NCI-H1092 (cell line): ENCODE measurements at places on chromosomes 2 and 18.

- DNase-seq = no peak
Observed at GRCh38 chr2:21812766-21813165, 689.0 kb downstream of the TDRD15 start.

DNA sequence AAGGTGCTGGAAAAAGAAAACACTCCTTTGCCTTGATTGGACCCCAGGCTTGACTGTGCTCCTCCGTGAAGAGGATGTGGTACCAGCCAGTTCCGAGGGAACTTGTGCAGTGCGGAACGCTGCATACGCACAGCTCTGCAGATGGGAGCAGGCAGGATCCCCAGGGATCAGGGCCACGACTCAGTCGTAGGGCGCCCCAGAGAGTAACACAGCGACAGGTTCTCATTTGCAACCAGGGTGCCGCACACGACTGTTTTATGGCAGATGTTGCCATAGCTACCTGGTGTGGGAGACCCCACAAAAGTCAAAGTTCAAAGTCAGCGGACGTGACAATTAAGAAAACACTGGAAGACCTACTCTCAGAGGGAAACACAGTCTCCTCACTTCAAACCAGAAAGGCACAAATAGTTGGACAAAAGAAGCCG, 779 bp downstream of the MALL start:
- DNase-seq = no peak

DNA sequence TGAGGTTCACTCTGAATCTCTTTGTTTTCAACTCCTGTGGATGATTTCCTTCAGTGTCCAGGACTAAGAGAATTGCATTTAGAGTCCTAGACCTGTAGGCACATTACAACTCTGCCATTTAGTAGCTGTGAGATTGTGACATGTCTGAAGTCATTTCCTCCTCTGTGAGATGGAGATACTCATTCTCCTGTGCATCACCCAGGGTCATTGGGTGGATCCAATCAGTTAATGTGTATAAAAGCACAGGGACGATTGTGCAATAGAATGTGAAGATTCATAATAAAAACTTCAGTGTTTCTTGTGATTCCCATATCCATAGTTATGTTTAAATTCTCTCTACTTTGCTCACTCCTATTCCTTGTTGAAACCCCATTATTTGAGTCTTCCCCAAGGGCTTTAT, 113.6 kb downstream of the DIS3L2 start:
- DNase-seq = no peak

GRCh38 chr18:48902023-48902855, 48.5 kb downstream of the SMAD7 start:
- peak; percentile 95 for DNase-seq

GRCh38 chr2:143176606-143177005, 47.4 kb downstream of the ARHGAP15 start:
- DNase-seq = no peak

- DNase-seq = no peak
Observed at GRCh38 chr2:200352636-200353035, 46.1 kb downstream of the SPATS2L start.

DNA sequence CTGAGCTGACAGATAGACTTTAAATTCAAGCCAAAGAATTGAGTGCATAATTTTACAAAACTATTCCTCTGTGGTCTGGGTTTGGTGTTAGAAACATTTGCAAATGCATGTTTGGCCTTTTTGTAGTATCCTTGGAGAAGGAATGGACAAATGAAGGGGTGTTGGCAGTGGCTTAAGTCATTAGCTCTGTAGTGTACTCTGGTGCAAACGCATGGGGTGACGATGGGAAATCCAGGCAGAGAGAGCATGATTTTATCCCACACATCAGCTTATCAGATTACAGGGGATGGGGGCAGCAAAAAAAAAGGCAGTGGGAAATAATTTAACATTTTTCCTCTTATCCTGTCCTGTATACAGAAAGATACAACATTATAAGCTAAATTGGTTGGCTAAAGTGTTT, 320.6 kb downstream of the ZNF516 start:
- DNase-seq = no peak

DNA sequence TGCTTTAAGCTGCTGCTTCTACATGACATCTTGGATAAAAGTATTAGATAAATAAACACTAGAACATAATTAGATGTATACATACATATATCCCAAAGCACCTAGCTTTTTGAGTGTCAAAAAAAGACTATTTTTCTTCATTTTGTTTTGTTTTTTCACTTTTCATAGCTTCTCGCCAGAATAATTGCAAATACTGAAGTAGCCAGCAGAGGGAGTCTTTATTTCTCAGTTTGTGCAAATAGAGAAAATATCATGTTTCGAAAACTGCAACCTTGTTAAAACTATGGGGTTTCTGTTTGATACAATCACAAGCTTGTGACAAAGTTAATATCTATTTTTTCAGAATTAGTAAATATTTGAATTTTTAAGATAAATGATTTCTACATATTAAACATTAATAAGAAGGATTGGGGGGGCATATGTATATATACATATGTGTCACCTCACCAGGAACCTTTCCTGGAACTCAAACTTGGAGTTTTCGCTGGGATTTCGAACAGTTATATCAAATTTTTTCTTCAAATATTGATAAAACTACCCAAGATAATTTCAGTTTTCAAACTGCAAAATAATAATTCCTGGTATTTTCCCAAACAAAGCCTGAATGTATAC, 61.0 kb downstream of the GRB14 start:
- DNase-seq = peak; percentile 9

DNA sequence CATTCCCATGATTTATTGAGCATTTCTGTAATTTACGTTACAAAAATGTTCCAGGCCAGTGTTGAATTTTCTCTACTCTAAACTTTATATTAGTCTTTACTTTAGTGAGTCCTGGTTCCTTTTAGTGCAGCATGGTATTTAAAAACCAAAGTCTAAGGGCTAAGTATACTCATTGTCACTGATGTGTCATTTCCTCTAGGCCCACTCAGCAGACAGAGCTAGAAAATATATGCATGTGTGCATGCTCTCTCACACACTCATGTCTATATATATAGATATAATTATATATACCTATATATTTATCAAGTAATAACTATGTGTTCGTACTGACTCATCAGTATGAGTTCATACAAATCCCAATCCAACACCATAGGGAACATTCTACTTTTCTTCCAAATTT, 132.5 kb upstream of the SLC8A1 start:
- DNase-seq = no peak

DNA sequence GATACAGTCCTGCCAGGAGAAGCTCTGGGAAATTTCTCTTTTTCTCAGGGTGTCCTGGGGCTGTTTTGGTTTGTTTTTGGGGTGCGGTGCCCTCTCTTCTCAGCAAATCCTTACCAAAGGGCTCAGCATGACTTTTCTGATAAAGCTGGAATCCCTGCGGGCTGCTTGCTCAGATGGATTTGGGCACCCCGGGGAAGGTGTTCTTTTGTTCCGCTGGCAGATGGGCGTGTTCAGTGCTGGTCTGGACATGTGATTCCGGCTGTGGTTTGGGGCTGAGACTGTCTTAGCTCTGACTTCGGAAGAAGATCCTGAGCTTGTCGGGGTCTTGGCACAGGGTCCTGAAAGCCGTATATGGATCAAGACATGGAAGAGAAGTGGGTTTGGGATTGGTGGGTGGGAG, 134.2 kb upstream of the SPRED2 start:
- DNase-seq = no peak

DNA sequence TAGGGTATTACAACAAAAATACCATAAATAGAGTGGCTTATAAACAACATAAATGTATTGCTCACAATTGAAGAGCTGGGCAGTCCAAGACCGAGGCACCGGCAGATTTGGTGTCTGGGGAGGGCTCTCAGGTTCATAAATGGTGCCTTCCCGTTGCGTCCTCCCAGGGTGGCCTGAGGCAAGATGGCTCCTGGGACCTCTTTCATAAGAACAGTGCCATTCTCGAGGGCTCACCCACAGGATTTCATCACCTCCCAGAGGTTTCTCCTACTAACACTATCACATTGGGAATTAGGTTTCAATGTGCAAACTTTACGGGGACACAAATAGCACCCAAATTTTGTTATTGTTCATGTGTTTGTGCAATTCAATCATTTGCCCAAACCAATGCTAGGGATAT, 793.5 kb upstream of the HS6ST1 start:
- DNase-seq = no peak

- DNase-seq = peak; percentile 12
Observed at GRCh38 chr2:39593439-39594393, 72.0 kb upstream of the TMEM178A start.

DNA sequence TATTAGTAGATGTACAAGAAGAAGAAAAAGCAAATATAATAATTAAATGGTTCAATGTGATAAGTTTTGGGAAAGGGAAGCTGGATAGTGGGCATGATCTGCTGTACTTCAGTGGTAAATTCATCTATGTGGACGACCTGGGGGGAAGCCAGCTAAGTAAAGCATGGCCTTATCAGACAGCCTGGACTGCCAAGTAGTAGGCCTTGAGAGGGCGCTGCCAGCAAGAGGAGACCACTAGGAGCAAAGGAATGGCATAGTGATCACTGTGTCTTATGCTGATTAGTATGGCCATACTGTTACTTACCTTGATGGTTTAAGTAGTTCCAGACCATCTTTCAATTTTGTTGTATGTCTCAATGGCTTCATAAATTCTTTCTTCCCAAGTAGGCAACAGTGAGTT, 287.6 kb downstream of the SETBP1 start:
- DNase-seq = no peak

DNA sequence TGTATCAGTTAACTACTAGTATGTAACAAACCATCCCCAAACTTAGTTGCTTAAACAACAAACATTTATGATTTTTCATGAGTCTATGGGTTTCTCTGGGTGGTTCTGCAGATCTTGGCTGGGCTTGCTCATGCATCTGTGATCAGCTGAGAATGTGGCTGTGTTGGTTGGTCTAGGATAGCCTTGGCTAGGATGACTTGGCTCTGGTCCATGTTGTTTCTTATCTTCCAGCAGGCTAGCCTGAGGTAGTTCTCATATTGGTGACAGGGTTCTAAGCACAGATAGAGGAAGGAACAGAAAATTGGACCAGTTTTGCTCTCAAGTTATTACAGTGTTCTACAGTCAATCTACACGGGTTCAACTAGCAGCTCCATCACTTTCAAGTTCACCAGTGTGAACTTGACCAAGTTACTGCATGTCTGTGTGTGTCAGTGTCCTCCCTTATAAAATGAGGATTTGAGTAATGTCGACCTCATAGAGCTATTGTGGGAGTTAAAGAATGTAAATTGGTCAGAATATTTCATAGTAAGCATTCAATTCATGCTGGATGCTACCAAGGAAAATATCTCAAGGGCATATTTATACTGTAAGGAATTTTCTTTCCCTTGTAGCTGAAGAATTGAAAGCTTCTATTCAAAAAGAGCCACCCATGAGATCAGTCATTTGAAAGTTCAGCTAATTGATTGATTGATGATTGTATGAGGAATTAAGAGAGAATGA, 65.3 kb downstream of the MYO3B start:
- no peak for DNase-seq

DNA sequence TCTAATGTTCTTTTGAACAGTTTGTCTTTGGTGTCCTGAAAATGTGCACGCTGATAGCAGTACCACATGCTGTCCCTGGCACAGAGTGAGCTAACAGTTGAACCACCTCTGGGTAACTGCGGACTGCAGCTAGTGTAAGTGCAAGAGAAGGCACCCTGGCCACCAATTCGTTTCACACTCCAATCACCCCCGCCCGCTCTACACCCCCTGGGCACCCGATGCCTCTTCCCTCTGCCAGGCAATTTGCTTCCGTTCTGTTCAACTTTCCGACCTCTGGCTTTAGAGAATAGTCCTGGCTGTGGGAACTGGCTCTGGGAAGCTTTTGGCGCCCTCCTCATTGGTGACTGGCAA, 1.4 kb downstream of the DOCK10 start:
- no peak for DNase-seq

- no peak for DNase-seq
Observed at GRCh38 chr2:168697668-168698121, 104.7 kb upstream of the NOSTRIN start.

- no peak for DNase-seq
Observed at GRCh38 chr2:201458381-201458780, 6.8 kb downstream of the STRADB start.

- no peak for DNase-seq
Observed at GRCh38 chr2:214232271-214232670, 178.6 kb upstream of the VWC2L start.

DNA sequence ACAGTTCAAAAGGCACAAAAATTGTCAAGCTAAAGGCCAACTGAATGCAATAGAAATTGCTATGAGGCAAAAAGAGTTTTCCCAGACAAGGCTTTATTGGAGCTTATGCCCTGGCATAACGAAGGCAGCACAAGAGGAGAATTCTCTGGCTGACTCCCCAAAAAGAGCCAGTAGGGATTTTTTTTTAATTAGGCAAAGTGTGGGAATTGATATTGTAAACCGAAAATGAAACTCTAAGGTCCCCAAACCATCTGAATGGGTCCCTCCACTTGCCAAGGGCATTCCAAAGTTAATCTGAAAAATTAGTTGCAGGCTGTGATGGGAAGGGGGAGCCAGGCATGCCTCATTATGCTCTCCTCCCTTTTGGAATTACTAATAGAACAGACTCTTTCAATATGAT, 118.9 kb downstream of the SPOPL start:
- DNase-seq = no peak

GRCh38 chr2:33909945-33910695, 311.0 kb upstream of the FAM98A start:
- DNase-seq = no peak

DNA sequence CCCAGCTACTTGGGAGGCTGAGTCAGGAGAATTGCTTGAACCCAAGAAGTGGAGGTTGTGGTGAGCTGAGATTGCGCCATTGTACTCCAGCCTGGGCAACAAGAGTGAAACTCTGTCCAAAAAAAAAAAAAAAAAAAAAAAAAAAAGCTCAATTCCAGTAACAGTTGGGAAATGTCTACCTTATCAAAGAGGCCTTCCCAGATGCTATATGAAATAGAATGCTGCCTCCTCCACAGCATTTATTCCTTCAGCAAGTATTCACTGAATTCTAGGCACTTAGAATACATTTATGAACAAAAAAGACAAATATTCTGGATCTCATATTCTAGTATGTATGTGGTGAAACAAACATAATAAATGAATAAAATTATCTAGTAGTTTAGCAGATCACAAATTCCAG, 12.8 kb upstream of the CDK5R2 start:
- no peak for DNase-seq
